Chondrocyte (in vitro differentiated cells): ENCODE measurements at places on chromosomes 11 and 22. TPM values are rescaled to one million over a fixed set of nuclear protein-coding genes. Genes with fewer than 3 reads are reported as not detected.

VSIG10L2 gene
- total RNA-seq: not detected in 3 replicates

DNA sequence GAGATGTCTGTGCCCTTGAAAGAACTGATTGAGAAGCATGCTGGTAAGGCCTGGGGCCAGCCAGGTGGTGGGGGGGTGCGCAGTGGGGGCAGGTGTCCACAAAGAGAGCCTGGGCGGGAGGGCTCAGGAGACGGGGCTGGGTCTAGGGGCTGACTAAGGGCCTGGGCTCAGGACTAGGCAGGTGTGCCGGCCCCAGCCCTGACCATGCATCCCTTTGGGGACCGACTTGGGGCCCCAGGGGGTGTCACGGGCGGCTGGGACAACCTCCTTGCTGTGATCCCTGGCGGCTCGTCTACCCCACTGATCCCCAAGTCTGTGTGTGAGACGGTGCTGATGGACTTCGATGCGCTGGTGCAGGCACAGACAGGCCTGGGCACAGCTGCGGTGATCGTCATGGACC lies 4.4 kb downstream of the NDUFV1 start:
- H3K27me3 ChIP-seq: no peaks in the 10 kb centered on the region
- peaks cover 8% of the 10 kb centered on the region for H3K4me1 ChIP-seq
- DNase-seq: no peak
- no peak overlapping the region for H3K4me3 ChIP-seq
- H3K27ac ChIP-seq: no peak overlapping the region

DNA sequence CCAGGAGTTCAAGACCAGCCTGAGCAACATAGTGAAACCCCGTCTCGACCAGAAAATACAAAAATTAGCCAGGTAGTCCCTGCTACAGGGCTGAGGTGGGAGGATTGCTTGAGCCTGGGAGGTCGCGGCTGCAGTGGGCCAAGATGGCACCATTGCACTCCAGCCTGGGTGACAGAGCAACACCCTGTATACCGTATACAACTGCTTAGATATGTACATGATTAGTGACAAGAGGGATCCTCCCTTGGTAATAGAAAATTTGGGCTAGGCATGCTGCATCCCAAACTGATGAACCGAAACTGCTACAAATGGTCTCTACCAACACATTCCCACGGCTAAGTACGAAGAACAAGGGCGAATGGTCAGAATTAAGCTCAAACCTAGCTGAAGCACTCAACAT lies 12.2 kb upstream of the SLC37A4 start:
- no peaks in the 10 kb centered on the region for H3K27me3 ChIP-seq
- H3K27ac ChIP-seq: no peak overlapping the region
- H3K4me1 ChIP-seq: peaks cover 5% of the 10 kb centered on the region
- no peak for DNase-seq
- H3K4me3 ChIP-seq: no peak overlapping the region

PIWIL4 gene
- total RNA-seq: 2.4 to 2.6 TPM (median 2.5 TPM) in 3 replicates

TCF20 gene
- 27.3 to 35.1 TPM (median 31.0 TPM) in 3 replicates for total RNA-seq

TRIM68 gene
- 9.7 to 13.5 TPM (median 10.3 TPM) in 3 replicates for total RNA-seq

DNA sequence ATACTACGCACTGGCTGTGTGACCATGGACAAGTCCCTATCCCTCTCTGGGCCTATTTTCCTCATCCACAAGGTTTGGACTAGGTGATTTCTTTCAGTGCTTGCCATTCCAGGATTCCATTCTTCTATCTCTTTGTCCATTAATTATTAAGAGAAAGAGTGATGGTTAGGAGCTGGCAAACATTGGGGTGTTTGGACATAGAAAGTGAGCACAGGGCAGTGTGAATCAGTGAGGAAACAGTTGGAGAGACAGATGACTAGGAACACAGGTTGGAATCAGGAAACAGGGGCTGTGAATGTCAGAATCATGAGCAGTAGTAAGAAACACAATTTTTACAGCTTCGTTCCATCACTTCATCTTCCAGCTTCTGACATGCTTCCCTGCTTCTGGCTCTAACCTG lies 211.8 kb downstream of the INSC start:
- H3K36me3 ChIP-seq: no peaks in the 10 kb centered on the region
- no peak for DNase-seq
- H3K27ac ChIP-seq: no peak overlapping the region
- H3K27me3 ChIP-seq: peaks cover 19% of the 10 kb centered on the region

DNA sequence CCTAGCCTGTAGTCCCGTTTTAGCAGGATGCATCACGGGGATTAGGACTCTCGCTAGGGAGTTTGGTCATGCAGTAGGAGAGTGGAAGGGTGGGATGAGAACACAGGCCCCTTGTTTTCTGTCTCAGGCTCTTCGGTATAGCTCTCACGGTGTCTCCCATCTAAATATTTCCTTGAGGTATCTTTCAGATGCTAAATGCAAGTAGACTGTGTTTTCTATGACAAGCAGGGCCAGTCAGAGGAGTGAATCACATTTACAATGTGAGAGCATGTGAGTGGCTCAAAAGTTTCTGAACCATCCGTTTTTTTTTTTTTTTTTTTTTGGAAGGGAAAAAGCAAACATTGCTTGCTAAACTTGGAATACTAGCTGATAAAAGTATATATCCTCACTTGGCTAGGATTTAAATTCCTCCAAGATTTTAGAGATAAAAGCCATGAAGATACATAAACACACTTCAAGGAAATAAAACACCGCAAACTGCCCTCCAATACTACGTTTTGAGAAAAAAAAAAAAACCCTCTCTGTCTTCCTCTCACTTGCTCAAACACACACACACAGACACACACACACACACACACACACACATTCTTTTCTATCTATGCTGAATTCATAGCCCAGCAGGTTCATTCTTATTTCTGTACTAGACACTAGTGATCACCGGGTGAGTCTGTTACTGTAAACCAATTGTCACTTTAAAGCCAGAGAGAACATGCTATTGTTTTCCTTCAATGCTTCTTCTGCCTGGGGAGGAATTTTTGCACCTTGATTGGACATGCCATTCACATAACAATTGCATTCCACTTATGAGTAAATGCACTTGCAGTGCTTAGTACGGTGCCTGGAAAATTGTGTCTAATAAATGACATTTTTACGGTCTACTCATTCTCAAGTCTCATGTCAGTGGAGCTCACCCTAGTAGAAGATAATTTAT lies 224.6 kb upstream of the CCDC90B start:
- H3K4me3 ChIP-seq: no peak overlapping the region
- DNase-seq: no peak
- H3K4me1 ChIP-seq: no peaks in the 10 kb centered on the region
- no peak overlapping the region for H3K27ac ChIP-seq
- peaks cover 5% of the 10 kb centered on the region for H3K27me3 ChIP-seq

C1QTNF5 gene
- 16.2 to 67.2 TPM (median 67.1 TPM) in 3 replicates for total RNA-seq

GRCh38 chr11:56876621-56877275 lies 112.0 kb upstream of the OR5AK2 start:
- no peak overlapping the region for H3K27ac ChIP-seq
- H3K4me1 ChIP-seq: no peaks in the 10 kb centered on the region
- H3K4me3 ChIP-seq: no peak overlapping the region

GRCh38 chr11:12239804-12240371 lies 129.5 kb downstream of the MICAL2 start:
- H3K36me3 ChIP-seq: peaks cover 53% of the 10 kb centered on the region
- DNase-seq: no peak
- H3K4me3 ChIP-seq: no peak overlapping the region
- H3K27ac ChIP-seq: peak overlapping the region; percentile 17

MOGAT2 gene
- total RNA-seq: not detected in 3 replicates

DNA sequence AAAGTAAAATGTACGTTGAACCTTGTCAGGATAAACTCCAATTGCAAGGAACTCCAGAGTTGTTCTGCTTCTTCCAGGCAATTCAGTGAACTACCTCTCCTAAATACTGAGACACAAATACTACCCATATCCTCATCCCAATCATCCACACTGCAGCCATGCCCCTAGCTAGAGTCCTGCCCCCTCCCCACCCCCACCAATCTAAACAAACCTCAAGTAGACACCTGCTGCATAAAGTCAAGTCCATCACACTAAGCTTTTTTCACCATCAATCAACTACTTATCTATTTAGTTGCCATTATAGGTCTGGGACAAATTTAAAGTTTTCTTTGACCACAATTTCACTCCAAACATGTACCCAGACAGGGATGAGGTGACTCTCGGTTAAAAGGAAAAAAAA lies 93.2 kb upstream of the APOA1 start:
- H3K27ac ChIP-seq: no peak overlapping the region
- H3K4me1 ChIP-seq: peaks cover 32% of the 10 kb centered on the region
- H3K36me3 ChIP-seq: peaks cover 3% of the 10 kb centered on the region
- no peaks in the 10 kb centered on the region for H3K27me3 ChIP-seq

TIGD3 gene
- total RNA-seq: 0.10 to 0.18 TPM in 2 of 3 replicates, not detected in the other

- peak overlapping the region; percentile 51 for H3K4me3 ChIP-seq
- no peak overlapping the region for H3K27ac ChIP-seq
- H3K4me1 ChIP-seq: peaks cover 35% of the 10 kb centered on the region
- no peak for DNase-seq
- peaks cover 90% of the 10 kb centered on the region for H3K27me3 ChIP-seq
- peaks cover 2% of the 10 kb centered on the region for H3K36me3 ChIP-seq
Observed at GRCh38 chr11:129372609-129373488, 2.8 kb upstream of the BARX2 start.

- peak overlapping the region; percentile 77 for H3K27ac ChIP-seq
- no peak overlapping the region for H3K4me3 ChIP-seq
- H3K4me1 ChIP-seq: peaks cover 23% of the 10 kb centered on the region
- no peaks in the 10 kb centered on the region for H3K27me3 ChIP-seq
- peaks cover 25% of the 10 kb centered on the region for H3K36me3 ChIP-seq
- peak; percentile 56 for DNase-seq
Observed at GRCh38 chr11:46674463-46675287, 25.7 kb downstream of the ARHGAP1 start.

ISX gene
- not detected in 3 replicates for total RNA-seq

- no peak overlapping the region for H3K4me3 ChIP-seq
- DNase-seq: peak; percentile 96
- H3K27ac ChIP-seq: peak overlapping the region; percentile 83
- H3K27me3 ChIP-seq: no peaks in the 10 kb centered on the region
- H3K36me3 ChIP-seq: peaks cover 21% of the 10 kb centered on the region
- peaks cover 26% of the 10 kb centered on the region for H3K4me1 ChIP-seq
Observed at GRCh38 chr11:118659314-118659952, 20.0 kb downstream of the TREH start.

- peaks cover 20% of the 10 kb centered on the region for H3K4me1 ChIP-seq
- H3K27me3 ChIP-seq: no peaks in the 10 kb centered on the region
- DNase-seq: no peak
- no peaks in the 10 kb centered on the region for H3K36me3 ChIP-seq
- H3K27ac ChIP-seq: peak overlapping the region; percentile 76
Observed at GRCh38 chr11:46026606-46027293, 94.5 kb downstream of the PHF21A start.

- H3K27ac ChIP-seq: no peak overlapping the region
- peaks cover 7% of the 10 kb centered on the region for H3K27me3 ChIP-seq
- no peak overlapping the region for H3K4me3 ChIP-seq
- DNase-seq: no peak
- H3K36me3 ChIP-seq: no peaks in the 10 kb centered on the region
- H3K4me1 ChIP-seq: peaks cover 4% of the 10 kb centered on the region
Observed at GRCh38 chr11:22869325-22869724, 9.1 kb upstream of the CCDC179 start.

- peaks cover 36% of the 10 kb centered on the region for H3K4me1 ChIP-seq
- H3K27me3 ChIP-seq: no peaks in the 10 kb centered on the region
- DNase-seq: peak; percentile 99
- peak within 1 kb of the TSS; percentile 94 for H3K27ac ChIP-seq
- H3K36me3 ChIP-seq: peaks cover 17% of the 10 kb centered on the region
- peak within 1 kb of the TSS; percentile 93 for H3K4me3 ChIP-seq
Observed at GRCh38 chr11:34105079-34105956, at the start of gene NAT10. NAT10 (plus strand) TSS chr11:34105629; CDS start chr11:34108226, 2,597 bp downstream.

DNA sequence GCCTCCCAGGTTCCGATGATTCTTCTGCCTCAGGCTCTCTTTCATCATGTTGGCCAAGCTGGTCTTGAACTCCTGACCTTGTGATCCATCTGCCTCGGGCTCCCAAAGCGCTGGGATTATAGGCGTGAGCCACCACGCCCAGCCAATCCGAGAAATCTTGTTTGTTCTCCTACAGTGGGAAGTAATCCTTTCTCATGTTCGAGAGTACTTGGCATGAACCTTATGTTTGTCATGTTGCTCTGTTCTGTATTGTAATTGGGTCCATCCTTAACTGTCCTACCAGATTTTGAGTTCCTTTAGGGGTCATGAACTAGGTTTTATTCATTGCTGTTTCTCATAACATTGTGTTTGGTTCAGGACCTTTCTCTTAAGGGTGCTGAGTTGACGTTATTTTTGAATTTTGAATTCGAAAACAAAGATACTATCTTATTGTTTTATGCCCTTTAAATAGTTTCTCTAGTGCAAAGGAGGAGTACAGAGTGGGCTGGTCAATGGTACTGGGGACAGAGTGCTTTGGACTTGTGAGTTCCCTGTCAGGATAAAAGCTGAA lies 113.4 kb upstream of the RRM1 start:
- H3K27ac ChIP-seq: no peak overlapping the region
- DNase-seq: no peak
- no peak overlapping the region for H3K4me3 ChIP-seq
- no peaks in the 10 kb centered on the region for H3K36me3 ChIP-seq

DNA sequence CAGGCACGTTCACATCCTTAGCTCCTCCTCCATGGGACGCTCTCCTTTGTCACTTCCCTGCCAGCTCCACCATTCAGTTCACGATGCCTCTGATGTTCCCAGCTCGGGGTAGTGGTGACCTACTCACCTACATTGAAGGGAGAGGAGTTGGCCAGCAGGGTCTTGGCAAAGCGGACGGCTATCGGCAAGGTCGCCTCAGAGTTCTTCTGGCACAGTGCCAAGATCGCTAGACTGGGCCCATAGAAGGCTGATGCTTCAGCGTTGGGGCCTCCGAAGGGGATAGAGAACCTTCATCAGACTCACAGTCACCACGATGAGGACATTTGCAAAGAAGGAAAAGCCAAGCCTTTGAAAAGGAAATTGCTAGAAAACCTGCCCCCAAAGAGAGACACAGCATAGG lies 3.0 kb downstream of the CBLIF start:
- H3K27ac ChIP-seq: no peak overlapping the region

GRCh38 chr22:39315389-39315788 lies 4.0 kb downstream of the RPL3 start:
- peaks cover 59% of the 10 kb centered on the region for H3K36me3 ChIP-seq
- H3K4me3 ChIP-seq: peak overlapping the region; percentile 98
- no peaks in the 10 kb centered on the region for H3K27me3 ChIP-seq
- H3K4me1 ChIP-seq: peaks cover 79% of the 10 kb centered on the region

GRCh38 chr11:31958076-31958735 lies 132.7 kb upstream of the RCN1 start:
- H3K36me3 ChIP-seq: peaks cover 1% of the 10 kb centered on the region
- no peak overlapping the region for H3K4me3 ChIP-seq
- peaks cover 9% of the 10 kb centered on the region for H3K27me3 ChIP-seq
- H3K4me1 ChIP-seq: peaks cover 6% of the 10 kb centered on the region
- no peak overlapping the region for H3K27ac ChIP-seq

DNA sequence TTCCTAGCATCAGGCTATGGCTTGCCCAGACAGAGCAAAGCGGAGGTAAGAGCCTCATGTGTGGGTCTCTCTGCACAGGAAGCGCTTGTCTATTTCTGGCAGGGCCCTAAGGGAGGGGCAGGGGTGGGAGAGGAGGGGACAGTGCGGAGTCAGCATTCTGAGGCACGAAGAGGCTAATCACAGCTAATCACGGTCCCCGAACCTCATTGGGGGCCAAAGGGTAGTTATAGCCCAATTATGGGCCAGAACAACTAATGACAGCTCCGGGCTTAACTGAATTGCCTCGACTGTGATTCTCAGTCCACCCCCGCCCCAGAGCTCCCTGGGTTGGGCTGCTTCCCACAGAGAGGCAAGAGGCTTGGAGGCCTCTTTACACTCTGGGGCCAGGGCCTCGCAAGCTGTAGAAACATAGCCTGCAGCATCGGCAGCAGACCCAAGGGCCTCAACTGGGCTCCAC lies 72.7 kb upstream of the PRDM11 start:
- H3K4me3 ChIP-seq: no peak overlapping the region
- no peak for DNase-seq

SLC22A9 gene
- total RNA-seq: not detected in 3 replicates

E2F8 gene
- total RNA-seq: 0.60 to 1.4 TPM (median 0.64 TPM) in 3 replicates

CLDN5 gene
- total RNA-seq: not detected in 3 replicates
